Left ventricle myocardium inferior (tissue), 1 donor: ENCODE measurements at places on chromosomes 16 and 17.

GRCh38 chr16:81698310-81698641, 80.8 kb upstream of the PLCG2 start:
- no peak for DNase-seq

DNA sequence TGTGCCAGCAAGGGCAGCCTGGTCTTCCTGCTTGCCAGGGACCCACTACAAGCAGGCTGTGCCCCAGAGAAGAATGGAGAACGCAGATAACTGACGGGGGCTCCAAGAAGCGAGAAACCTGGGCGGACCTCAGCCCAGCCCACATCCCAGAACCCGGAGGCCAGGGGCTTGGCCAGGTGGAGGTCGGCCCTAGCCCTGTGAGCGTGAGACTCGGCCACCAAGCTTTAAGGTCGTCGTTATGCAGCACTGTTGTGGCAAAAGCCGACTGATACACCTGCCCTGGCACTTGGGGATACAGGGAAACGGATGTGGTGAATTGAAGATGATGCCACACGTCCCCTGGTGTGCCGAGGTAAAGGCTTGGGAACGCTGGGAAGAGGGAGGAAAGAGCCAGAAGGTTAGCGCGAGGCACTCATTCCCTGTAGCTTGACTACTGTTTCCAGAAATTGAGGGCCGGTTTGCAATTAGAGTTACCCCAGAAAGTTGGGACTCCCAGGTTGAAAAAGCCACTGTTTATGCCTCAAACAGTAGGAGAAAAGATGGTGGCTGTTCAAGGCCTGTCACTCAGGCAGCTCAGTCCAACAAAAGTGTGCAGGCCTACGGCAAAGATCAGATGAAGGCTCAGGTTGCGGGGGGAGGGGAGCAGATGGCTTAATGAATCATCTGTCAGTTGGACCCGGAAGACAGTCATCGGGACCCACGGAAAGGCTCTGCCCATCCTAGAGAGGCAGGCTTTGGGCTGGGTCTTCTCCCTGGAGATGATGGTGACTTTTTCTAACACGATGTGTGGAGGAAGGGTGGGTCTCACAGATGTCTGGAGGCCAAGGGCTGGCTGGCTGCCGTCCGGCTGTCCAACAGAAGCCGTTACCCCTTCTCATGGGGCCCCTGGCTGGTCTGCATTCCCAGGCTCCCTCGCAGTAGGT, 45.6 kb upstream of the BAHCC1 start:
- DNase-seq = no peak

- DNase-seq = peak; percentile 21
Observed at GRCh38 chr16:20899477-20900298, 470 bp downstream of the DCUN1D3 start.

GRCh38 chr17:6675201-6675825, 23.8 kb downstream of the C17orf100 start:
- DNase-seq = no peak

DNA sequence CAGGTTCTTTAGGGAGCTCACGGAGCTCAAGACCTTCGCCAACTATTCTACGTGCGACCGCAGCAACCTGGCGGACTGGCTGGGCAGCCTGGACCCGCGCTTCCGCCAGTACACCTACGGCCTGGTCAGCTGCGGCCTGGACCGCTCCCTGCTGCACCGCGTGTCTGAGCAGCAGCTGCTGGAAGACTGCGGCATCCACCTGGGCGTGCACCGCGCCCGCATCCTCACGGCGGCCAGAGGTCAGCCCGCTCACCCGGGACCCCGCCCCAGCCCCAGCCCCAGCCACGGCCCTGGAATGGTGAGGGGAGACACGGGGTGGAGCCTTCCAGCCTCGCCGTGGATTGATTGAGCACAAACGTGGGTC, 13.5 kb downstream of the SARM1 start:
- DNase-seq = no peak

- DNase-seq = no peak
Observed at GRCh38 chr17:65523411-65523810, 38.0 kb downstream of the AXIN2 start.

DNA sequence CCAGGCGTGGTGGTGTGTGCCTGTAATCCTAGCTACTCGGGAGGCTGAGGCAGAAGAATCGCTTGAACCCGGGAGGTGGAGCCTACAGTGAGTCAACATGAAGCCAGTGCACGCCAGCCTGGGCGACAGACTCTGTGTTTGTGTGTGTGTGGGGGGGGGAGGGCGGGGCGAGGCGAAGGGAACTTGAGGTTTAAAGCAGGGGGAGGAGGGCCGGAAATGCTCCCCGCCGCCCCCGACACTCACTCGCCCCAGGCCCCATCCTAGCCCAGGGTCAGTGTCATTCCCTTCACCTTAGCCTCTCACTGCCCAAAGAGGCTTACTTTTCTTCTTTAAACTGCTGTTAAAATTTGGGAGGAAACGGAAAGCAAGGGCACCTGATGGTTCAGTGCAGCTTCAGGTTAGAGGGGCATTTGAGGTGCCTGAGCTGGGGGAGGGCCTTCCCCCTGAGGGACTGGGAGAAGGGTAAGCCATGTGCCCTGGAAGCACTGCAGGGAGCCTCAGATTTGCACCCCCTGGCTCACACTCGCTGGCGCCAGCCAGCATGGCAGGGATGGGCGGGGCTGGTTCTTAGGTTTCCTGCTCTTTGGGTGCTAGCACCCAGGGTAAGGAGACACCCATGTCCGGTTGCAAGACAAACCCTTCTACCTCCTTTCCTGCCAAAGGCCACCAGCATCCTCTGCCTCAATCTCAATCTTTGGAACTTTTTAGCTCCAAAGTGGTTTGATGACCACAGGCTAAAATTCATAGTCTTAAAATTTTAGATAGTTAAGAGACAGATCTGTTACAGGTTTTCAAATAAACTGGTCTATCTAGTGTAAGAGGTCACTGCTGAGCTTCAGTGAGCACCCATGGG, 2.2 kb upstream of the LIMD2 start:
- DNase-seq = peak; percentile 35

DNA sequence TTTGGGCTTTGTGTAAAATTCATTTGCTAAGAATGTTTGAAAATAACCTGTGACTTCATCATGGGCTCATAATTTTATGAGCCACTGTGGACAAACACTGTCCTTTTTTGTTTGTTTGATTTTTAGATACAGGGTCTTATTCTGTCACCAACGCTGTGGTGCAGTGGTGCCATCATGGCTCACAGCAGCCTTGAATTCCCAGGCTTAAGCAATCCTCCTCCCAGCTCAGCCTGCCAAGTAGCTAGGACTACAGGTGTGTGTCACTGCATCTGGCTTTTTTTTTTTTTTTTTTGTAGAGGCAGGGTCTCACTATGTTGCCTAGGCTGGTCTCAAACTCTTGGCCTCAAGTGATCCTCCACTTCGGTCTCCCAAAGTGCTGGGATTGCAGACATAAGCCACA, 8.3 kb downstream of the TEX2 start:
- DNase-seq = no peak

GRCh38 chr16:30024451-30024850, 1.5 kb downstream of the C16orf92 start:
- no peak for DNase-seq

- peak; percentile 79 for DNase-seq
Observed at GRCh38 chr16:69131839-69132423, 457 bp downstream of the CHTF8 start.

GRCh38 chr17:83071966-83072562, 7.3 kb upstream of the METRNL start:
- no peak for DNase-seq

GRCh38 chr16:49513040-49513439, 139.4 kb downstream of the C16orf78 start:
- DNase-seq = no peak

DNA sequence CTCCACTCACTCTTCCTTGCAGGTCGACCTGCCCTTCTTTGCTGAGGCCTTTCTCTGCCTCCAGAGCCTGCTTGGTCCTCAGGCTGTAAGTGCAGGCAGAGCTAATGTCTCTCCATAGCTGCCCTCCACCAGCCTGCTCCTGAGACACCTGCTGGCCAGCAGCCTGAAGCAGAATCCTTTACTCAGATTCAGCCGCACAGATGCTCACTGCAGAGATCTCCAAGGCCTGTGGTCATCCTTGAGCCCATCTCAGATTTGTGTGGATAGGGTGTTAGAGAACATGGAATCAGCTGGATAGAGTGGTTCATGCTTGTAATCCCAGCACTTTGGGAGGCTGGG, 11.5 kb downstream of the DEXI start:
- no peak for DNase-seq

DNA sequence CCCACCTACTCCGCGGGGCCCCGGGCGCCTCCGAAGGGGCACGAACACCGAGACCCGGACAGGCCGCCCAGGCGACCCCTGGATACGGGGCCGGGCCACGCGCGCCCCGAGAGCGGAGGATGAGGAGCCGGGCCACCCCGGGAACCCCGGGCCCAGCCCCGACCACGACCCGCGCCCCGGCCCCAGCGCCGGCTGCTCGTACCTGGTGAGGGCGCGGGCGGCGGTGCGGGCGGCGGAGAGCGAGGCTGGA, 192 bp downstream of the FASN start:
- DNase-seq = no peak

DNA sequence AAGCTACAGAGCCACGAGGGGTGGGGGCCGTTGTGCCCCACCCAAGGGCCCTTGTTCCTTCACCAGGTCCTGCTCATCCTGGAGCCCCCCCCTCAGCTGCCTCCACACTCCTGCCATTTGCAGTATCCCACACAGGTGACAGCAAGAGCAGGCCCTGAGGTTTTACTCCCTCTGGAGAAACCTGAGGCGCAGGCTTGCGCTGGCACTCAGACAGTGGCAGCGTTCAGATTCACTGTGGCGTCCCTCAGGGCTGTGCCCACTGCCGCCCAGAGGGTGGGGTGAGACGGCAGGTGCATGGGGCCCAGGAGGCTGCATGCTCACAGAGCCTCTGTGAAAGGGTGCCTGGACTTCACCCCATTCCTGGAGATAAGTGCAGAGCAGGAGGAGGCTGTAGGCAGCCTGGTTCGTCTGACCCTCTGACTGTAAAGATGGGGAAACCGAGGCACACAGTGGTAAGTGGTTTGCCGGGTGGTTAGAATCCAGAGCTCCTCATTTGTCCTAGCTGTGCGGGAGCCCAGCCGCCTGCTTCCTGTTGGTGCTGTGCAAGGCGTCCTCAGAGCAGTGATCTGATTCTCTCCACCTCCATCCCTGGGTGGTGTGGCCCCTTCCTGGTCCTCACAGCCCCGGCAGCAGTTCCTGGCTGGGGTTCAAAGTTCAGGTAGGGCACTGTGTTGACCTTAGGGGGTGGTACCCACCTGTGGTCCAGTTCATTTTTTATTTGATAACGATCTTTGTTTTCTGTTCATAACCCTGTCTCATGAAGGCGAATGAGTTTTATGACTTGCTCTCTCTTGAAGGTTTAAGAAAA, 1.6 kb downstream of the SPIRE2 start:
- DNase-seq = no peak

DNA sequence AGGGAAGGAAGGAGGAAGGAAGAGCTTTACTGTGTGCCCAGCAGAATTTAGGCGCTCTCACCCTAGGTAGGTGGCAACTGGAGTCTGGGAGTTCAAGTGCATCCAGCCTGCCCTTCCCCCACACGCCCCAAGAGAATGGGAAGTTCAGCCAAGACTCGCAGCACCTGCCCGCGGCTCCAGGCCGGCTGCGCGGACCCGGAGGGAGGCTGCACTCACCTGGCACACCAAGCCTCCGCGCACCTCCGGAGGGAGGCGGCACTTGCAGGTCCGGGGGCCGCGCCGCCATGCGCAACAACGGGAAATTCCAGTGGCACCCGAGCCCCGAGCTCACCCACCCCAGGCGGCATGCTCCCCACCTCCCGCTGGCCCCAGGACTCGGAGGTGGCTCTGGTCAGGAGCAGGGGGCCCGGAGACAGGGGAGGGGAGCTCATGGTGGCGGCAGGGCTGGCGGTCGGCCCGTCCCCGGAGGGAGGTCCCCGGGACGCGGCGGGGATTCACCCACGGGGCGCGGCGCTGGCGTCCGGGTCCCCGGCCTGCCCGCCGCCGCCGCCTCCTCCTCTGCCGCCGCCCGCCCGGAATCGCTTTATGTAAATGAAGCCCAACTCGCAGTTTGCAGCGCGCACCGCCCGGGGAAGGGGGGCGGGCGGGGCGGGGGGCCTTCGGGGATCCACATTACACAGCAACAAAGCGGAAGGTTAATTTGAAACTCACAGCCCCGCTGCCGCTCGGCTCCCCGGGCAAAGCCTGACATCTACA, at the start of gene ZFHX3:
ZFHX3 (minus strand) TSS at position 593 of the 756 bp plus-strand sequence. CDS start 87,983 bp downstream, outside the sequence.
- peak; percentile 79 for DNase-seq

GRCh38 chr16:4051591-4051990, 64.7 kb downstream of the ADCY9 start:
- DNase-seq = no peak

- no peak for DNase-seq
Observed at GRCh38 chr17:81228834-81229665, 6.3 kb upstream of the CEP131 start.

DNA sequence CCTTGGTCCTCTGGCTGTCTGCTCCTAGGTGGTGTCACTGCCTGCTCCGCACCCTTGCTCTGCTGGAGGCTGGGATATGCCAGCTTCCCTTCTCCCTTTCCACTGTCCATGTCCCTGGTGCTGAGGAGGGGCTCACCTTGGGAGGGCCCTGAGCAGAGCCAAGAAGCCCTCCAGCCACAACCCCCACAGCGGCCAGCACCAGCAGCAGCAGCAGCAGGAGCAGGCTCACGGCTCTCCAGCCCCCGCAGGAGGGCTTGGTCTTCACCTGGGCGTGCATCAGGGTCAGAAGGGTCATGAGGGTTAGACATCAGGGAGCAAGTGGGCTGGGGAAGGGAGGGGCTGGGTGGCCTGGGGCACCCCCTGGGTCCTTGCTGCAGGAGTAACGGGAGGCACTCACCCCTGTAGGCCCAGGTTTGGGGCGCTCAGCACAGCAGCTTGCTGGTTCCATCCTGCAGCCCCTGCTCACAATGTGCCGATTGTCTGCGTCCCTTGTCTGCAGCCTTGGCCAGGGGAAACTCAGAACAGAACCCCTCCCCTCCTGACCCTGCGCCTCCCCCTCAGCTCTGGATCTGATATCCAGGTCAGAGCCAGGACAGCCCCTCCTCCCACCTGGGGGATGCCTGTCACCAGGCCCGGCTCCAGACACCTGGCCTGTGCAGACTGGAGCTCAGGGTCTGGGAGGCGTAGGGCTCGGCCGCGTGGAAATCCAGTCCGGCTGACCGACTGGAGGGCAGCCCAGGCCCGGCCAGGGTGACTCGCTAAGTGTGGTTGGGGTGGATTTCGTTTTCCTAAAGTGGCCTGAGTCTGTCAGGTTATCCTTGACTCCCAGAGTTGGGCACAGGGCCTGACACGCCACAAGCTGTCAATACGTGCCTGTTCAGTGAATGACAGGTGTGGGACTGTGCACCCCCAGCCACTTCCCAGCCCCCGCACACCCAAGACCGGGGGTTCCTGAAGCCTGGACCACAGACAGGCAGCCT, at the start of gene BRICD5:
BRICD5 (minus strand) TSS at position 478 of the 980 bp plus-strand sequence; CDS start at position 448, 30 bp downstream.
- DNase-seq = no peak
